ENCODE measurements at places on chromosomes 3 and 15.

DNA sequence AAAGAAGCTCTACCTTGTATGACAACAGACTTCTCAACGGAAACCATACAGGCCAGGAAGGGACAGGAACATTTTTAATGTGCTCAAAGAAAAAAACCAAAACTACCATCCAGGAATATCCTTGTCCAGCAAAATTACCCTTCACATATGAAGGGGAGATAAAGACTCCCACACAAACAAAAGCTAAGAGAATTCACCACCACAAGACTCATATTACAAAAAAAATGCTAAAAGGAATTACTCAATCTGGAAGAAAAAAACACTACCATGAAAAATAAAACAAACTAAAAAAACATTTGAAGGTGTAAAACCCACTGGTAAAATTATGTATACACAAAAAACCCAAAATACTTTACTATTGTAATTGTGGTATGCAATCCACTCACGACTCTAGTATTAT lies 57.2 kb downstream of the DLG1 start:
- H3K4me3 ChIP-seq = no peak overlapping the region
- no peaks in the 10 kb centered on the region for H3K4me1 ChIP-seq
- H3K27me3 ChIP-seq = no peaks in the 10 kb centered on the region
- H3K27ac ChIP-seq = no peak overlapping the region

DNA sequence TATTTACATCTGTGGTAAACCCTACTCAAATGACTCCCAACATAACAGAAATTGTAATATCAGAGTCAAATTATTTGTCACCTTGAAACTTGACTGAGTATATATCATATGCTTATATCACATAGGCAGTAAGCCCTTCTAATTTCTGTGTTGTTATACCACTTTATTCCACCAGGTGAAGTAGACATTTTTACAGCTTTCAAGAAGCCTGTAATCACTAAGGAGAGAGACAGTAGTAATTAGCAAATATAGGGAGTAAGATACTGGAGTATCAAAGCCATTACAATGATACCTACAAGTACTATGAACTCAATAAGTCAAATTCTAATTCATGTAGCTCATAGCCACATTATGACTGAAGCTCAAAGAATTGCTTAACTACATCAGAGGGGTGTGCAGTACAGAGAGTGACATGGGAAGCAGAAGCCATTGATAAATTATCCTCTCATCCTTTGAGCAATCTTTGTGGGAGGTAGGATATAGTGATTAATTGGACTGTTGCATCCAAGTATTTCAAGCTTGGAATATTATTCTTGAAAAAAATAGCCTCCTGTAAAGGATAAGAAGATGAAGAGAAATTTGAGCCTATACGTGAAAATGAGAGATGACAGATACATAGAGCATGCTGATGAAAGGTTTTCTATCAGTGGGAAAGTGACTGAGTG lies 1005.9 kb downstream of the ZPLD1 start:
- no peaks in the 10 kb centered on the region for H3K4me1 ChIP-seq
- no peak overlapping the region for H3K27ac ChIP-seq
- no peak for DNase-seq
- no peak overlapping the region for H3K4me3 ChIP-seq

DNA sequence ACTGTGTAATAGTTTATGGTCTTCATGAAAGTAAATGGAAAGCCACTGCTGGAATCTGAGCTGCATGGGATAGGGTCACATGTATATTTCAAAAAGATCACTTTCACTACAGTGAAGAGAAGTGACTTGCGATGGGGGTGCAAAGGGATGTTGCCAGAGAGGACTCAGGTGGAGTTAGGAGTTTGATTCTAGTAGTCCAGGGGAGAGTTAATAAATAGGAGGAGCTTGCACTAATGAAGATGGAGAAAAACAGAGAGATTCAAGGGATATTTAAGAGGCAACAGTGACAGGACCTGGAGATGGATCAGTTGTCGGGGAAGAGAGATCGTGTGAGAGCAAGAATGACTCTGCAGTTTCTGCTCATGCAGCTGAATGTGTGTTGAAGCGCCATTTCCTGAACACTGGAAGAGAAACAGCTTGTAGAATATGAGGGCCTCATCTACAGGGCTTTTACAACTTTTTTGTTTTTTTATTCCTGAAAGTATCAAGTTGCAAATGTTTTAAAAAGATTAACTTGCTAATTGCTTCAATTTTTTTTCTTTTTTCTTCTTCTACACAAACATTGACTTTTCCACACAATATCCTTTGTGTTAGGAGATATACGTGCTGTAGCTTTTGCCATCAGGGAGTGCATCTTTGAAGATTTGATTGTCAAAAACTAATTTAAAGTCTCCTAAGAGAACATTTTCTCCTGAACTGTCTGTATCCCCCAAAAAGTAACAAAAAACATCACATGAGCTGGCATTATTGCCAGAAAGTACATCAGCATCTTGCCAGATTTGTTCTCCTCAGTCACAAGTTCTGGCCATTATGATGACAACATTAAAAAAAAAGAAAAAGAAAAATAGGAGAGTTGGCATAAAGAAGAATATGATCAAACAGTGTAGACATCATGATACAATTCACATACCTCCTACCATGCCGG lies 37.5 kb downstream of the SETMAR start:
- H3K27ac ChIP-seq = no peak overlapping the region
- no peaks in the 10 kb centered on the region for H3K4me1 ChIP-seq
- peaks cover 4% of the 10 kb centered on the region for H3K36me3 ChIP-seq
- H3K4me3 ChIP-seq = no peak overlapping the region

DNA sequence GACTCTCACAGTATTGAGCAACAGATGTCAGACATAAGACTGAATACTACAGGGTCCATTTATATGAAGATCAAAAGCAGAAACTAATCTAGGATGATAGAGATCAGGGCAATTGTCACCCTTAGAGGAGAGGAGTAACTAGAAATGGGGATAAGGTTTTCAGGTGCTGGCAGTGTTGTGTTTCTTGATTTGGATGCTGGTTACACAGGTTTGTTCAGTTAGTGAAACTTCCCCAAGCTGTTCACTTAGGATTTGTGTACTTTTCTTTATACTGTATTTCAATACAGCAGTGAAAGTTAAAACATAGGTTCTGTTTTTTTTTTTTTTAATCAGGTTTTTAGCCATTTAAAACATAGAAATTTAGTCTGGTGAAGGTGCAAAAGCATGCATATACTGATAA lies 39.1 kb upstream of the CMTM7 start:
- no peaks in the 10 kb centered on the region for H3K27me3 ChIP-seq
- no peak for DNase-seq
- no peaks in the 10 kb centered on the region for H3K36me3 ChIP-seq
- no peak overlapping the region for H3K4me3 ChIP-seq
- H3K4me1 ChIP-seq = no peaks in the 10 kb centered on the region

GRCh38 chr3:114417265-114417664 lies 123.4 kb downstream of the TIGIT start:
- no peaks in the 10 kb centered on the region for H3K36me3 ChIP-seq
- no peaks in the 10 kb centered on the region for H3K4me1 ChIP-seq
- no peak overlapping the region for H3K27ac ChIP-seq
- no peak for DNase-seq
- H3K27me3 ChIP-seq = no peaks in the 10 kb centered on the region

GRCh38 chr3:126716057-126716456 lies 12.0 kb downstream of the CHCHD6 start:
- DNase-seq = no peak
- H3K4me1 ChIP-seq = no peaks in the 10 kb centered on the region
- no peak overlapping the region for H3K4me3 ChIP-seq
- no peak overlapping the region for H3K27ac ChIP-seq

DNA sequence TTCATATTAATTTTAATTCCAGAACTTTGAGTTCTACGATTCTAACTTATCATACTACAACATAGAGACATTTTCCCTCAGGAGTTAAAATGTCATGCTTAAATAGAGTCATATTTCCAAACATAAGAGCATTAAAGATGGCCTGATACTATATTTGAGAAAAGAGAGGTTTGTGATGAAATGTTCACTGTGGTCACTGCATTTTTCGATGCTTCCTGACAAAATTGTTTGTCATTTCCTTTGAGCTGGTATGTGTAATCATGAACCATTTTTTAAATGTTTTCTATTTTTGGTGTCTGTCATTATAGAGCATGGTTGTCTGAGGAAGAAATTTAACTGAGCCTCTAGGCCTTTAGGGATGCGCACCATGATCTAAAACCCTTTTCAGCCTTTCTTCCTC lies 721.4 kb upstream of the NR2F2 start:
- no peaks in the 10 kb centered on the region for H3K4me1 ChIP-seq
- H3K27ac ChIP-seq = no peak overlapping the region
- H3K4me3 ChIP-seq = no peak overlapping the region
- DNase-seq = no peak
- no peaks in the 10 kb centered on the region for H3K36me3 ChIP-seq
- H3K27me3 ChIP-seq = no peaks in the 10 kb centered on the region

- DNase-seq = no peak
- peaks cover 18% of the 10 kb centered on the region for H3K36me3 ChIP-seq
- H3K27ac ChIP-seq = peak overlapping the region; percentile 16
- no peaks in the 10 kb centered on the region for H3K27me3 ChIP-seq
- peaks cover 73% of the 10 kb centered on the region for H3K4me1 ChIP-seq
Measured at GRCh38 chr3:45968706-45969105, 25.4 kb downstream of the CXCR6 start.

DNA sequence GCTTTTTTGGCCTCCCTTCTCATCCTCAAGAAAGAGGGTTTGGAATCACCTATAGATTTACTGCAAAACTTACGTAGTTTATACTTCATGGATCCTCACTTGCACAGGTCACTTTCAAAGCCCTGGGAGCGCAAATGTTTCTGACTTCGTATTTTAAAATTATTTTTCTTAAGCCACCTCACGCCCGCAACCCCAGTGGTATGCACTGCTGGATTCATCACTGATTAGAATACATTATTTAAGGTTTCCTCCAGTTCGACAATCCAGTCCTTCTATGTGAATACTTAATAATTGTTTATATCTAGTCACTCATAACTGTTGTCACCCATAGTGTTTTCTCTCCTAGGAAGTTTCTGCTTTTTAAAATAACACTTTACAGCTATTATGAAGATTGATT lies 339.9 kb downstream of the CHL1 start:
- no peak overlapping the region for H3K27ac ChIP-seq
- H3K36me3 ChIP-seq = no peaks in the 10 kb centered on the region
- no peak overlapping the region for H3K4me3 ChIP-seq
- no peak for DNase-seq
- no peaks in the 10 kb centered on the region for H3K27me3 ChIP-seq

DNA sequence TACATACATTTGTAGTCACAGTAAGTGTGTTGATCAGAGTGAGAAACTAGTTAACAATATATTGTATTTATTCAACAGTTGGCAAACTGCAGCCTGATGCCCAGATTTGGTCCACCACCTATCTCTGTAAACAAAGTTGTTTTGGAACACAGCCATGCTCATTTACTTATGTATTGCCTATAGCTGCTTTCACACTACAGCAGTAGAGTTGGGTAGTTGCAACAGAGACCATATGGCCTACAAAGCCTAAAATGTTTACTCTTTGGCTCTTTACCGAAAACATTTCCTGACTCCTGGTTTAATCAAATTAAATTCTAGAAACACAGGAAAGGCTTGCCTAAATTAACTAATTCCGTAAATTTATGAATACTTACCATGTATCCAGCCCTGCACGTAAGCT lies 39.4 kb downstream of the CMC1 start:
- peaks cover 3% of the 10 kb centered on the region for H3K36me3 ChIP-seq
- no peak overlapping the region for H3K27ac ChIP-seq
- H3K4me3 ChIP-seq = no peak overlapping the region
- H3K27me3 ChIP-seq = no peaks in the 10 kb centered on the region
- no peak for DNase-seq
- no peaks in the 10 kb centered on the region for H3K4me1 ChIP-seq

DNA sequence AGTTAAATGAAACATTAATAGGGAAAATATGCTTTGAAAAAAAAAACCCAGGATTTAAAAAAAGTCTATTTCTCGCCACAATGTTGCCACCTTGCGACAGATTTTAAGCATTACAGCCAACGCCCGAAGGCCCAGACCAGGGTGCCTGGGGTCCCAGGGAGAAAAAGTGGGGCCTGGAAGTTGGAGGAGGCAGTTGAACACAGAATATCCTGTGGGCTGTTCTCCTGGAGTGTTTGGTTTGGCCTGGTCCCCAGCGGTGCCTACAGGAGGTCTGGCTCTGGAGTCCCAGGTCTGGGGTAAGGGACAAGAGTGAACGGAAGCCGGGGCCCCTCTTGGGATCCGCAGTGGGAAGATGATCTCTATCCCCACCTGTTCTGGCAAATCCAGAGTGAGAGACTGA lies 3.4 kb downstream of the RNU6-1 start:
- no peak overlapping the region for H3K27ac ChIP-seq
- H3K4me3 ChIP-seq = peak overlapping the region; percentile 50
- peaks cover 65% of the 10 kb centered on the region for H3K4me1 ChIP-seq

DNA sequence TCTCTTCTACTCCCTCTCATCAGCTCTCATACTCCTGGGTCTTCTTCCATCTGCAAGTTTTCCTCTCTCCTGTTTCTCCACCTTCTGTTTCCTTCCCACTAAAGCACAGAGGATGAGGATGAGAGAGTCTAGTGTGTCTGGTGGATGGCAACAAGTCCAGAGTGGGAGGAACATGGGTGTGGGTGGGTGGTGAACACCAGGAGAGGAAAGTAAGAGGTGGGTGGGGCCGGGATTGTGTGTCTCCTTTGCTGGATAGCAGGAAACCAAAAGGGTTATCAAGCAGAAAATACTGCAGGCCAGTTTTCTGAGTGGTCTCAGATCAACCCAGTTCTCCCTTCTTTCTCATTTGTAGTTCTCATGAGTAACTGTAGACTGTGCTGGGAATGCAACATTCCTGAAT lies 52.9 kb upstream of the EPHB1 start:
- H3K27ac ChIP-seq = no peak overlapping the region
- DNase-seq = no peak
- H3K27me3 ChIP-seq = peaks cover 3% of the 10 kb centered on the region
- H3K4me1 ChIP-seq = no peaks in the 10 kb centered on the region
- H3K4me3 ChIP-seq = no peak overlapping the region
